ENCODE measurements at places on chromosomes 12 and 14. TPM values are rescaled to one million over a fixed set of nuclear protein-coding genes. Genes with fewer than 3 reads are reported as not detected.

DNA sequence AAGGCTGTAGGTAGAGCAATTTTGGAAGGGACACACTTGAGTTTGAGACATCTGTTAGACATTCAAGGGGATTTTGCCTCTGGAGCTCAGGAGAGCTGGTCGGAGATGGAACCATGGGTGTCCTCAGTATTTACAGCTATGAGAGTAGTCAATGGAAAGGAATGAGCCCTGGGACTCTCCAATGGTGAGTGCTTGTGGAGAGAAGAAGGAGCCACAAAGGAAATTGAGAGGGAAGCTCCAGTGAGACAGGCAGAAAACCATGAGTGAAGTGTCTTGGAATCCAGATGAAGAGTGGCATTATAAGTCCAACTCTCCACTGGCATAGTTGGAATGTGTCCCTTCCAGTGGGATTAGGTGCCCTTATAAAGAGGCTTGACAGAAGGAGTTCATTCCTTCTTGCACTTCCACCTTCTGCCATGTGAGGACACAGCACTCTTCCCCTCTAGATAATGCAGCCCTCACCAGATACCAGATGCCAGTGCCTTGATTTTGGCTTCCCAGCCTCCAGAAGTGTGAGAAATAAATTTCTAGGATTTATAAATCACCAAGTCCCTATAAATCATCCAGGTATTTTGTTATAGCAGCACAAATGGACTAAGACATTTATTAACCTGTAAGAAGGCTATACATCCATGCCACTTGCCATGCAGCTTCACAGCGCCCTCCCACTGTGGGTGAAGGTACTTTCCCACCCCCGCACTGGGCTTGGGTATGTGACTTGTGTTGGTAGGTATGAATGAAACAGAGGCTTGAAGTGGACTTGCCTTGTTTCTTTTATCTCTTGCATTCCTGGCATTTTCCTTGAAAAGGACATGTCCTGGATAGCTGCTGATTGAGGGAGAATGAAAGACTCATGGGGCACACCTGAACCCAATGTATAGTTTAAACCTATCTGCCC lies 27.3 kb downstream of the LLPH start:
- H3K27me3 ChIP-seq: no peaks in the 10 kb centered on the region
- no peaks in the 10 kb centered on the region for H3K36me3 ChIP-seq
- peaks cover 3% of the 10 kb centered on the region for H3K4me1 ChIP-seq
- H3K27ac ChIP-seq: no peak overlapping the region
- H3K4me3 ChIP-seq: no peak overlapping the region

- no peak for DNase-seq
- H3K27me3 ChIP-seq: no peaks in the 10 kb centered on the region
- no peaks in the 10 kb centered on the region for H3K4me1 ChIP-seq
Observed at GRCh38 chr14:57326253-57326652, 57.5 kb downstream of the AP5M1 start.

TSHR gene
- total RNA-seq: not detected

SERPINA3 gene
- total RNA-seq: not detected

HOXC12 gene
- not detected for total RNA-seq

All from H1 (cell line).